T-helper 17 cell (primary cell): ENCODE measurements at places on chromosomes 6 and 20. TPM values are rescaled to one million over a fixed set of nuclear protein-coding genes. Genes with fewer than 3 reads are reported as not detected.

Gene NHLRC1
- total RNA-seq = 0.13 TPM

Gene RNF182
- 0.25 TPM for total RNA-seq

Gene CD83
- total RNA-seq = 78.7 TPM

Gene SERINC3
- total RNA-seq = 62.8 TPM

Gene COL12A1
- not detected for total RNA-seq

Gene MRAP2
- total RNA-seq = not detected

Gene BANF2
- total RNA-seq = not detected

Gene BIRC7
- not detected for total RNA-seq

Gene TAB2
- 192 TPM for total RNA-seq

Gene IL20RA
- not detected for total RNA-seq

DNA sequence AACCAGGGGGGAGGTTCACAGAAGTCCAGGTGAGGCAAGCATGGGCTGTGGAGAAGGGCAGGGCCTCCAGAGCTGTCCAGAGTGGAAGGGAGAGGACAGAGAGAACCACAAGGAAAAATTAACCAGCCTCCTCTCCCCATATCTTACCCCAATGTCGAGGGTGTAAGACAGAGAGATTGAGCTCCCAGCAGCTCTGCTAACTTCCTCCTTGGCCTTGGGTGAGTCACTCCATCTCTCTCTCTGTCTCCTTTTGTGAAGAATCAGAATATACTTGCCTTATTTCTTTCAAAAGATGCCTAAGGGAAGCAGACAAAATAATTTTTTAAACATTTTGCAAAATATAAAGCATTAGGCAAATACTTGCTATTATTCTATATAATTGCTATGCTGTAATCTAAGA lies 58.3 kb upstream of the IYD start:
- no peak for DNase-seq

DNA sequence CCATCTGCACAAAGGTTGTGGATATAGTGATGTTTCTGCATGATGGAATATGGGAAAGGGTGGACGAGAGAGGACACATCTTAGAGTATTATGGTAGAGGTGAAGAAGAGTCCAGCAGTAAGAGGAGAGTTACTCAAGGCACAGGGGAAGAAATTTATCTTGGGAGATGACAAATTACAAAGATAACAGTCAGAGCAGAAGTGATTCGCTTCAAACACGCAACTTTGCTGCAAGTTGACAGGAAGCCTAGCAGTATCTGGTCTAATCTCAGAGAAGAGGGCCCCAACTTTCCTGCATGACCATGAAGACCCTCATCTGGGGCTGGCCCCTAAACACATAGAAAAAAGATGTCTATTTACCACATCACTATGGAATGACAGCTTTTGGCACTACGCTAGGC lies 1.2 kb upstream of the CALHM6 start:
- DNase-seq = no peak

DNA sequence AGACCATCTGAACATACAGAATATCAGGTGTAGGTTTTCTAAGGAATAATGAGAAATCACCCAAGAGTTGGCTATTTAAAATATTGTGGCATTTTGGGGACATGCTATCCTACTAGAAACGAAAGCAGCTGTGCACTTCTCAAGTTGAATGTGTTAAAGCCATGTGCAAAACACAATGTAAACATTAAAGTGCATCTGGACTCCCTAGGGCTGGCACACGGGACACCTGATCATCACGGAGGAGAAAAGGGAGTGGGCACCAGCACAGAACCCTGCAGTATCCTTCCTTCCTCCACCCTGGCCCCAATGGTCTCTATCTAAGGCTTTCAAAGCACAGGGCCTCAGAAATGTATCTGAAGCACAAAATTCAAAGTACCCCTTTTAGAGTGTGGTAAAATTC lies 94.3 kb downstream of the INSM1 start:
- DNase-seq = no peak

GRCh38 chr6:25359191-25359861 lies 80.2 kb downstream of the CARMIL1 start:
- no peak for DNase-seq

DNA sequence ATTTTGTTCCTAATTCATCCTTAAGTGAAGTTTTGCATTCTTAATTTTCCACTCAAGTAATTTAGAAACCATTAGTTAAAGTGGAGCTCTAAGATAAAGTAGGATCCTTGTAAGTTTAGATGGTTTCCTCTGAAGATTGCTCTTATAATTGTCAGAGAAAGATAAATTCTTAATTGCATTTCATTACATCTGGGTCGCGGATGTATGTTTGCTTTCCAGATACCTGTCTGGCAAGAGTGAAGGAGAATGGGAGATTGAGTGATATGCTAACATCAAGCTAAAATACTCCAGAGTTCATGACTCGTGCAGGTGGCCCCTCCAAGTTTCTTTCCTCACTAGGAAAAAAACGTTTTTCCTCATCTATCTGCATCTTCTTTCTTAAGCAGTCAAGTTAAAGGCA lies 361.8 kb downstream of the DOK5 start:
- no peak for DNase-seq

GRCh38 chr6:85004361-85004995 lies 240.1 kb upstream of the TBX18 start:
- no peak for DNase-seq

DNA sequence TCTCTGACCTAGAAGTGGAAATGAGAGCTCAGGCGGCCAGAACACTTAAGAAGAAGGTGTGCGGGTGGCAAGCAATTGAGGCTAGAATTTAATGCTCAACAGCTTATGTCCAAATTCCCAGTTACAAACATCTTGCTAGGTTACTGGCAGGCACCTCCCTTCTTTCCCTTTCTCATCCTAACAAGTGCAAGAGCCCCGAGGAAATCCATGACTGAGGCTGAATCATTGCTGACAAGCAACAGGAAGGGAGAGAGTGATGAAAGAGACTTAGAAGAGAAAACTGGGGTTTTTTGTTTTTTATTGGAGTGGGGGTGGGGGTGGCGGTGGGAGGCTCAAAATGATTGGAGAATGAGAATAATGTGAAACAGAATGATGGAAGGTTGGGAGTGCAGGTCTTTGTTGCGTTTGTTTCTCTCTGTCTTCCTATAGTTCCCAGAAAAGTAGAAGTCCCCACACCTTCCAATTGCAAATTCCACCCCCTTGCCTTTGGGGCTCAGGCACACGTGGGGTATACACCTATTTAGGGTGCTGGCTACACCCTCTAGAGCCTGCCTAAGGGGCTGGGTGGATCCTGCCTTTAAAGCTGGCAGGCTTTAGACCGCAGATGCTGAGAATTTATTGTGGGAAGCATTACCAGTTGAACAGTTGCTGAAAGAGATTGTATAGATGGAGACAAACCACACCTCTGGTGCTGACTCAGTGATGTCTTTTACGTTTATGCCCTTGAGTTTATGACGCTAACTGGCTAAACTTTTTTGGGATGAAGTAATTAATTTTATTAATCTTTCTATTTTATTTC lies 1.4 kb downstream of the FAM83B start:
- DNase-seq = no peak

DNA sequence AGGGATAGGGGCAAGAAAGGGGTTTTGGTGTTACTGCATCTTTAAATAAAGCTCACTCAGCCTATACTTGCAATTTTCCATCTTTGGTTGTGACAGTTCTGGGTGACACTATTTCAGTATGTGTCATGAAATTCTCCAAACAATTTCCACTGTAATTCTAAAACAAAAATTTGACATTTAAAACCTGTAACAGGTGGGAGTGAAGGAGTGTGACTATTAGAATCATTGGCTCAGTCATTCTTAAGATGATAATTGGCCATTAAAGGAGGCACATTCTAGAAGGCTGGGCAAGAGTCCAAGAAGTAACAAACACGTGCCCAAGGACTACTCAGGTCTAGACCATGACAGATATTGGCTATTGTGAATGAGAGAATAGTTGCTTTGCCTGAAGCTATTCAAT lies 153.3 kb upstream of the ARG1 start:
- no peak for DNase-seq

- no peak for DNase-seq
Measured at GRCh38 chr6:15461127-15461944, 201.5 kb downstream of the DTNBP1 start.

DNA sequence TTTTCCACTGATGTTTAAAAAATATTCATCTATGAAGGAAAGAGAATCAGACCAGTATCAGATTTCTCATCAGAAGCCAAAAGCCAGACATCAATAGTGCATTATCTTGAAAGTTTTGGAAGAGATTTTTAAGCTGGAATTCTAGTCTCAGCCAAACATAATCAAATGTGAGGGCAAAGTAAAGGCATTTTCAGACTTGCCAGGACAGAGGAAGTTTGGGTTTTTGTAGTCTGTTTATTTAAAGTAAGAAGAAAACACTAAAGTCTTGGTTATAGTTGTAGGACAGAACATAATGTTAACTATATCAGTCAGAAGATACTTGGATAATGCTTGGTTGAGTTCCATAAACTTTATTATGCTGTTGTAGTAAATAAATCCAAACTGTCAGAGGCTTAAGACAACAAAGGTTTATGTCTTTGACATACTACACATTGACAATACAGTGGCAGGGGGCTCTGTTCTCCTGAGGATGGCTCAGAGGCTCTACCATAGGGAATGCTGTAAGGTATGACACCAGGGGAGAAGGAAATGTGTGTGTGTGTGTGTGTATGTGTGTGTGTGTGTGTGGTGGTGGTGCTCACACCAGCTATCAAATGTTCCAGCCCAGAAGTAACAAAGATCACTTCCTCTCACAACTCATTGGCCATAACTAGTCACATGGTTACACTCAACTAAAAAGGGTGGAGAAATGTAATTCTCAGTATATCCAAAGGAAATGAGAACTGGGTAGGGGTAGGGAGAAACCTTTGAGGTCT lies 26.7 kb upstream of the YWHAB start:
- no peak for DNase-seq

- no peak for DNase-seq
Measured at GRCh38 chr6:98295515-98296175, 538.7 kb upstream of the POU3F2 start.

GRCh38 chr6:110063594-110064263 lies 85.6 kb downstream of the GPR6 start:
- no peak for DNase-seq

GRCh38 chr6:158586652-158587051 lies 26.8 kb downstream of the TMEM181 start:
- DNase-seq = no peak

GRCh38 chr20:14716351-14716801 lies 379.0 kb upstream of the FLRT3 start:
- DNase-seq = no peak

GRCh38 chr6:170292407-170293158 lies 1.7 kb upstream of the DLL1 start:
- no peak for DNase-seq

DNA sequence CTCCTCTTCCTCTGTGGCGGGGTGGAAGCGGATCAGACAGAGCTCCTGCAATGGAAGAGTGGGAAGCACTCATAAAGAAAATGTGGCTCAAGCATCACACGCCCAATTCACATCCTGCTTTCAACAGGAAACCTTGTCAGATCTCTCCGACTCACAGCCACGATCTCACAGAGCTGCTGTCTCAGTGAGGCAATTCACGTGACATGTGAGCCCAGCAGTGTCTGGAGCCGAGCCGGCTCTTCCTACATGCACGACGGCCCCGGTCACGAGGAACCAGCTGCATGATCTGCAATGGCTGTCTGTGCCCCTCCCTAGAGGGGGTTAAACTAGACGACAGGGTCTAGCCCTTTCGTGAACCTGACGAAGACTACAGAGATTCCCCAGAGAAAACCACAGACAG lies 29.5 kb upstream of the TCFL5 start:
- no peak for DNase-seq

DNA sequence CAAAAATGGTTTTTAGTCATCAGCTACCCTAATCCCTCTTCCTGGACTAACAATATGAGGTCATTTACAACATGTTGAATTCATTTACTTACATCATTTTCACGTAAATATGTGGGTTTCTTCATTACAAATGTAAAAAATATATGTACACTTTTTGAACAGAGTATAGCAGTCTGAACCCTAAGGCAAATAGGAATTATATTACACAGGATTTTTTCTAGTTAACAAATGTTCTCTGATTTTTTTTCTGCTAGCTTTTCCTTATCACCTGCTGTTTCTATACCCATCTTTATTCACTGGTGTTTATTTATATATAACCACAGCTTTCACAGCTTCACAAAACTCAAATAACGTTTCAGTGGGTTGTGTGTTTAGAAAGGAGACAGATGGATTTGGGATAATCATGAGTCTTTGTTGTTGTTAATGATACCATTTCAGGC lies 21.0 kb upstream of the CD2AP start:
- no peak for DNase-seq

GRCh38 chr20:57342829-57343228 lies 8.2 kb upstream of the RAE1 start:
- no peak for DNase-seq

- DNase-seq = no peak
Measured at GRCh38 chr6:37952027-37952426, 132.5 kb downstream of the ZFAND3 start.

DNA sequence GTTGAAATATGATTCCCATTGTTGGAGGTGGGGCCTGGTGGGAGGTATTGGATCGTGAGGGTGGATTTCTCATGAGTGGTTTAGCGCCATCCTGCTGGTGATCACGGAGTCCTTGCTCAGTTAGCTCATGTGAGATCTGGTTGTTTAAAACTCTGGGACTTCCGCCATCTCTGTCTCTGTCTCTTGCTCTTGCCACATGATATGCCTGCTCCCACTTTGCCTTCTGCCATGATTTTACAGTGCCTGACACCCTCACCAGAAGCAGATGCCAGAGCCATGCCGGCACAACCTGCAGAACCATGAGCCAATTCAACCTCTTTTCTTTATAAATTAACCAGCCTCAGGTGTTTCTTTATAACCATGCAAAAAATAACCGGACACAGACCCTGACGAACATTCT lies 44.7 kb upstream of the ZFP64 start:
- no peak for DNase-seq

GRCh38 chr20:3275966-3276679 lies 37.1 kb upstream of the SLC4A11 start:
- DNase-seq = no peak

GRCh38 chr6:64330694-64331307 lies 695.2 kb downstream of the PHF3 start:
- DNase-seq = no peak

DNA sequence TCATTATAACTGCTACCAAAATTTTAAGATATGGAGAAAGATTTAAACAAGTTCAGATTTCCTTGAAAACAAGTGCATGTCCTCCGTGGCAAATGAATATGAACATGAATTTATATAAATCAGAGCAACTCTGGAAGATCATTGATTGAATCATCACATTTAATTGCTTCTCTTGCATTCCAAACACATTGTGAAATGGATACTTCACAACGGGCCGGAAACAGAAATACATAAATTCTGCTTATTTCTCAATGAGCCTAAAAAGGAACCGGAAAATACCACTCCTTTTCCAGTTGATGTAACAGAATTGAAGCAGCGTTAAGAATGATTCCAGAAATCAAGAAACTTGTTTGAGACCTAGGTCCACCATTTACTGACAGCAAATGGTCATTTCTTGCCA lies 134.6 kb upstream of the BTN3A2 start:
- no peak for DNase-seq

- no peak for DNase-seq
Measured at GRCh38 chr20:46209930-46210671, 92.0 kb downstream of the CD40 start.

GRCh38 chr6:157120534-157121232 lies 202.6 kb downstream of the TMEM242 start:
- no peak for DNase-seq

GRCh38 chr20:40471261-40471629 lies 217.8 kb downstream of the MAFB start:
- no peak for DNase-seq
